Posterior cingulate gyrus (tissue), 11 donors: ENCODE measurements at places on chromosomes 1 and 21.
A peak's percentile ranks its signal among the peaks of the same experiment; 100 is the strongest.

DNA sequence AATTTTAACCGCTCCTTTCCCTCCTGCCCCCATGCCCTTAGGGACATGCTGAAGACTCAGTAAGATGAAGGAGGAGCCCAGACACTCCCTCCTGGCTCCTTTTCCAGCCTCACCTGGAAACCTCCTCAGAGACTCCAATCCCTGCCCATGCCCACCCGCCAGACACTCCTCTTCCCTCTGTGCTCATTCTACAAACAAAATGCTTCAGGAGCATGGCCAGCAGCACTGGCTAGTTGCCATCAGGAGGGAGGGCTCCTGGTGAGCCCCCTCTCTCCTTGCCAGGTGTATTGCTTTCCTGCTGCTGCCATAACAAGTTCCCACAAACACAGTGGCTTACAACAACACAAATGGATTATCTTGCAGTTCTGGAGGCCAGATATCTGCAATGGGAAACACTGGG, 126.1 kb downstream of the PSMG1 start:
- DNase-seq, result no peak

DNA sequence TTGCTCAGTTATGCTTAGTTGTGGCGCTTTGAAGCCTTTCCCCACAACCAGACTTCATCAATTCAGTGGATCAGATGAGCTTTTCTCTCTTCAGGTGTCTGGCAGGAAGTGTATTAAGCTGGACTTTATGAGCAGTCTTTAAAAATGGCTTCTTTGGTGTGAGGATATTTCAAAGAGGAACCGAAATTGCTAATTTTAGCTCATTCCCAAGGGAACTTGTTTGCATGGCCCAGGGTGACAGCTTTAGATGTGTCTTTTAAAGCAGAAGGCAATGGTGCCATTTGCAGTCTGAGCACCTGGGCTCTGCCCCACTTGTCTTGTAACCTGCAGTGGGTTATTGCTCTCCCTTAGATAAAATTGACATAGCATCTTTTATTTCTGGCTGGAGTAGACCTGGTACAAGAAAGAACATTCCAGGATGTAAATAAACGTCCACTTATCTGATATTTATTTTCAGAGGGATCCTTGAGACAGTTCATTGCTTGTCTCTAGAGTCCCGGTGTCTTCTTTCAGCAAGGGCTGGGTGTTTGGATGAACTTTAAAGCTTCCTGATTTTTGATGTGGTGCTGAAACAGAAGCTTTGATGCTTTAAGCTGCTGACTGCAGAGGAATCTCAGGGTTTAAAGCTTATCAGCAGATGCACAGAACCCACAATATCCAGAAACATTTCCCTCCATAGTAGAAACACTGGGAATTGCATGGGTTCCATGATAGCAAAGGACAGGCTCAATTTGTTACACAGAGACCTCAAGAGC, 241.7 kb downstream of the ADGRL2 start:
- no peak for DNase-seq

- no peak for DNase-seq
These were observed 962 bp upstream of the MAN1C1 start for GRCh38 chr1:25615563-25616094.

GRCh38 chr1:177256153-177257075, 85.7 kb downstream of the BRINP2 start:
- DNase-seq, result peak; percentile 87

GRCh38 chr1:62462370-62462769, 25.5 kb downstream of the USP1 start:
- DNase-seq, result no peak

DNA sequence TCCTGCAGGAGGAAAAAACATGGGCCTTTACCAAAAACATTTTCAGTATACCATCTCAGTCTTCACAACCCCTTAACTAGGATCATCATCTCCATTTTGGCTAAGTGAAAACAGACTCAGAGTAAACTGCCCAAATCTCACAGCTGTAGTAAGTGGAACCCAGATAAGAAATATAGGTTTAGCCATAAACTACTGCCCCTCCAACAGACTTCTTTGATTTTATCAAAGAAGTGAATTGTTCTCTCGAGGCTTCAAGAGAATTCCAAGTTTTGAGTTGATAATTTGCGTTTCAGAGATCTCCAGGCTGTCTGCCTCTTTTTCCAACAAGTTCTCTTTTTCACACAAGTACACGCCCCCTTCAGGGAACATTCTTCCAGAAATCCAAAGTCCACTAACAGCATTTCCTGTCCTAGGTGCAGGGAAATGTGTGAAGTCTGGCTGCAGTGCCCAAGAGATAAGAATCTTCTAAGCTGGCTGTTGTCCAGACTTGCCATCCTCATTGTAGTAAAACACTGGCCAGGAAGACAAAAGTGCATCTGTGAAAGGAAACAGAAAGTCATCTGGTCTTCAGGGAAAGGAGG, 30.8 kb downstream of the RNF19B start:
- DNase-seq, result no peak

DNA sequence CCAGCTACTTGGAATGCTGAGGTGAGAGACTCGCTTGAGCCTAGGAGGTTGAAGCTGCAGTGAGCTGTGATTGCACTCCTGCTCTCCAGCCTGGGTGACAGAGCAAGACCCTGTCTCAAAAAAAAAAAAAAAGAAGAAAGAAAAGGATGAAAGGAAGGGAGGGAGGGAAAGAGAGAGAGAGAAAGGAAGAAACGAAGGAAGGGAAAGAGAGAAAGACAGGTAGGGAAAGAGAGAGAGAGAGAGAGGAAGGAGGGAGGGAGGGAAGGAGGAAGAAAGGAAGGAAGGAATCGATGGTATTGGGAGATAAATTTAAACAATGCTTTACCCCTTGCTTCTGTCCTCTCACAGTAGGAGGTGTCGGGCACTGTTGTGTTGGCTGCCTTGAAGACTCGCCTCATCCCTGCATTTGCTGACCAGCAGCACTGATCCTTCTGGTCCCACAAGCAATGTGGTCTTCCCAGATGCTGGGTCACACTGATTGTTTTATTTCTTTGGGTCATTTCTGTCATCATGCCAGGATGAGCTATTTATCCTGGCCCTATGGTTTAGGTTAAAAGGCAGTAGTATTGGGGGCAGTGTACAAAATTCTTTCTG, 30.9 kb downstream of the GPR137B start:
- DNase-seq, result no peak
